ENCODE measurements at places on chromosomes 7 and 10.
A peak's percentile ranks its signal among the peaks of the same experiment; 100 is the strongest.

DNA sequence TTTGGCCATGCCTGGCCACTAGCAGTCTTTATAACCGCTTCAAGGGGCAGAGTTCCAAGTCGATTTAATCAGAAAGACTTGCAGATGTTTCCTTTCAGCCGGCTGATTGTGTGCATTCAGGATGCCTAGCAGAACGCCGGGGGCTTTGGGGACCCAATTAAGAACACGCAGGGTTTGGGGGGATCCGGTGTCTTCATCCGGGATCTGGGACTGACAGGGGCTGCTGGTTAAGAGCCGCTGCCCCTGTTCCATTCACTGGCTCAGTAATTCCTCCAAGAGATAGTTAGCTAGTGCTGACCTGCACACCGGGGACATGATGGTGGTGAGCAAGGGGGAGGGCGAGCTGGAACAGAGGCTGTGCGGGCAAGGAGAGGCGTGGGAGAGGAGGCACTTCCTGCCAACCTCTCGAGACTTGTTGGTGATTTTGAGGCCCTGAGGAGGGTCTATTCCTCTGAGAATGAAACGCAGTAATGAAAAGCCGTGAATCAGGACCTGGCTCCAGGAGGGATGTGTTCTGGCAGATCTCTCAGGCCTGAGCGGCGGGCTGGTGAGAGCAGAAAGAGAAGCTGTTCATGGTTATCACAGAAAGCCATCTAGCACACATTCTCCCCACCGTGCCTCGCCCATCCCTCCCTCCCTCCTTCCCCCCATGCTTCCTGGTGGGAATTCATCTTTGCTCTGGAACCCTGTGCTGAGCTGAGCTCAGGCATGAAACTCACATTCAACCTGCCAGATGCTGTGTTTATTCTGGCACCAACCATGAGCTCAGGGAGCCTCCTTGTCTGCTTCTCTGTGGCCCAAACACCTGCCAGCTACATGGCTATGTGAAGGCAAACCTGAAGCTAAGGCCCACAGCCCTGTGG lies 152.0 kb downstream of the CCDC3 start:
- DNase-seq, result no peak

DNA sequence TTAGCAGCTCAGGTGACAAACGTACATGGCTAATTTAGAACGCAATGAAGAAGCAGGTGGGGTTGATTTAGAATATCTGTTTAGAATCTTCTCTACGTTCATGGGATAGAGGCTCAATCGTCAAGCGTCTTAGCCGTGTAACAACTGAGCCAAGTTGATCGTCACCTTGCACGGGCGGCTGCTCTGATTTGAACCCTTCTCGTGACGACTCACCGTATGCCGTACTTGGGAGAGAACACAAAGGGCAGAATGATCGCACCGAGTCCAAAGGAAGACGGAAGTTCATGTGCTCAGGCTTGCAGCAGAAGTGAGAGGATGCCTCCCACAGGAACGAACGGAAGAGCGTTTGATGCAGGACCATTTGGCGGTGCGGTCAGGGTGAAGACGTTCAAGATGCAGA lies 108.3 kb upstream of the TCERG1L start:
- DNase-seq, result no peak

GRCh38 chr10:89792187-89792586 lies 90.8 kb downstream of the KIF20B start:
- no peak for DNase-seq

DNA sequence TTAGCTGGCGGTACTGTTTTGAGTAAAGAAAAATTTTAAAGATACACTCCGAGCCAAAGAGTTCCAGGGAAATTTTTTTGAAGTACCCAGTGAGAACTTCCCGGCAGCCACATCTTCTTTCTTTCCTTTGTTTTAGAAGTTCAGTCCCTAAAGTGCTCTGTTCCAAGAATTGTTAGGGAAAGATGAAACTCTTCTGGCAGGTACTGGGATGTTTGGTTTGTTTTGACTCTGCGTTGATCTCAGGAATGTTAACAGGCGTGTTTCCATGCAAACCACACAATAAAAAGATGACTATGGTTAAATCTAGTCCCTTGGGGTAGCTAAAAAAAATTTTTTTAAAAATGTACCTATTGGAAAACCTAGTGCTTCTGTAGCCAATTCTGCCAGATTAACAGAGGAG lies 224.7 kb upstream of the PHYHIPL start:
- DNase-seq, result no peak

GRCh38 chr10:15954188-15954587 lies 93.9 kb upstream of the MINDY3 start:
- no peak for DNase-seq

DNA sequence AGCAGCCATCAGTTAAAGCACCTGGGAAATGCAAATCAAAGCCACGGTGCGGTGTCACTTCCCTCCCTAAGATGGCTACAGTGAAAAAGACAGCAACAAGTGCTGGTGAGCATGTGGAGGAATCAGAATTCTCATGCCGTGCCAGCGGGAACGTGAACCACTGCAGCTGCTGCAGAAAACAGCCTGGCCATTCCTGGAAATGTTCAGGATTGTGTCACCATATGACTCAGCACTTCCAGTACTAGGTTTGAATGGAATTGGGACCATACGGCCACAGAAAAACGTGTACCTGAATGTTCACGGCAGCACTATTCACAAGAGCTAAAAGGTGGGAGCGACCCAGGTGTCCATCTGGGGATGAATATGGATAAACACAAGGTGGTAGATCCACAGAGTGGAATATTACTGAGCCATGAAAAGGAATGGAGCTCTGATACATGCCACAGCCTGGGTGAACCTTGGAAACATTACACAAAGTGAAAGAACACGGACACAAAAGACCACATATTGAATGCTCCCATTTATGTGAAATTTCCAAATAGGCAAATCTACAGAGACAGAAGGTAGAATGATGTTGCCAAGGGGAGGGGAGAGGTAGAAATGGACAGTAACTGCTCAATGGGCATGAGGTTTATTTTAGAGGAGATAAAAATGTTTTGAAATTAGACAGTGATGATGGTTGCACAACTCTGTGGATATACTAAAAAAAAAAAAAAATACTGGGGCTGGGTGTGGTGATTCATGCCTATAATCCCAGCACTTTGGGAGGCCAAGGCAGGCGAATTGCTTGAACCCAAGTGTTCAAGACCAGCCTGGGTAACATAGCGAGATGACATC lies 61.6 kb downstream of the MICALL2 start:
- DNase-seq, result no peak

GRCh38 chr10:123666318-123667236 lies at the start of gene GPR26:
Gene GPR26, plus strand, starts transcription at chr10:123666355. Its CDS starts 53 bp downstream, at chr10:123666408.
- peak; percentile 56 for DNase-seq

Data from cardiac septum (tissue), 1 donor.